ENCODE measurements at places on chromosomes 4 and X. TPM values are rescaled to one million over a fixed set of nuclear protein-coding genes. Genes with fewer than 3 reads are reported as not detected.

Gene CENPE
- 1.5 TPM for total RNA-seq

Gene SPANXC
- not detected for total RNA-seq

Gene CSAG1
- not detected for total RNA-seq

Gene NOP14
- 26.3 TPM for total RNA-seq

Gene UGT2B17
- total RNA-seq, result not detected

Gene ARHGAP36
- not detected for total RNA-seq

Gene SH3TC1
- total RNA-seq, result 0.68 TPM

DNA sequence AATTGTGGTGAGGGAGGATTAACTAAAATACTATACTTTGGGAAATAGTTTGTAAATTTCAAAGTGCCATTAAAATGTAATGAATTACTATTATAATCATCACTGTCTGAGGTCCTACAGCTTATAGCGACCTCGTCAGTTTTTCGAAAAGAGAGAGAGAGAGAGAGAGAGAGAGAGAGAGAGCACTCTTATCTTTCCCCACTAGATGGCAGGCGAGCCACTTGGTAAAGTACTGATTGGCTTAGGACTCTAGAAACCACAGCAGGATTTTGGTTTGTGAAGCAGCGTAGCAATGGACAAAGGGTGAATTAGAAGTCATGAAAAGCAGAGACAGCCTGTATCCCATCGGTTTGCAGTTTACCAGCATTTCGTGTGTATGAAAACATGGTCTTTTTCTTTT lies 52.5 kb downstream of the LINC00632 start:
- DNase-seq, result peak; percentile 76

DNA sequence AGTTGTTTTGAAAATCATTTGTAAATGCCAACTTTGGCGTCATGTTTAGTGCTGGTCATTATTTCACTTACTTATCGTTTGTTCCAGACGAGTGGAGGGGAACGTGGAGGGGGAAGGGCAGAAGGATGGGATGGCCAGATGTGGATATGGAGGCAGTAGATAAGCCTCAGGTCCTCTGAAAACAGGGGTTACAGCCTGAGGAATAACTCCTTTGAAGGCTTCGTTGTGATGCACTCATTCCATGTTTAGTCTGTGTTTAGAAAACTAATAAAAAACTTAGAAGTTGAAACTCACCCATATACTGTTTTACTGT lies 1.1 kb downstream of the MOB1B start:
- no peak for DNase-seq

- DNase-seq, result no peak
These were observed 67.4 kb upstream of the CPEB2 start for GRCh38 chr4:14934704-14935390.

DNA sequence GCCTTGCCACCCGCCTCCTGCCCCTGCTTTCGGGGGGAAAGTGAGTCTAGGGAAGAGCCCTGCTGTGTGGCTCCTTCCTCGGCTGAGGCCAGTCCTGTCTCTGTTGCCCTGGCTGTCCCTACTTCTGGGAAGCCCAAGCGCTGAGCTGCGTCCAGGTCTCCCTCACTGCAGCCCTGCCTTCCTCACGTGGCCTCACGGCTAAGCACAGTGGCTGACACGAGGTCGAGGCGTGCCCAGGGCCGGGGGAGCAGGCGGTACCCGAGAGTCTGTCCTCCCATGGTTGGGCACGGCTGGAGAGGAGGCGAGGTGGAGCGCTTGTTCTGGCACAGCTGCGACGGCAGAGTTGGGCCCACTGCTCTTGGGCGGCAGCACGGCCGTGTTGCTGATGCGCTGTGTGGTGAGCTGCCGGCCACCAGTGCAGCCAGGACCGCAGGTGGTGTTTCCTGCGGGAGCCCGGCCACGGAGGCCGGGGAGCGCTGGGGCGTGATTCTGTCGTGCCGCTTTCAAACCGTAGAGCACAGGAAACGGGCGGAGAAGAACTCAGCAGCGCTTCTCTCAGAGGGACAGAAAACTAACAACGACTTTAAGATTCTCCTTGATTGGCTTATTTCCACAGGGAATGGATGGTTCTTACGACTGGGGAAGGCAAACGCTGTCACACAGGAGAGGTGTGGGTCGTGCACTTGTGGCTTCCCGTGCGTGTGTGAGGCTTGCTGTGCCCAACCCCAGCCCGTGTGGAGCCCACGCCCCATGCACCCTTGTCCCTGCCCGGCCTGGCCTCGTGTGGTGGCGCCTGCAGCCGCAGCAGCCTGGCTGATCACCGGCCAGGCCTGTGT lies 21.3 kb downstream of the MAEA start:
- DNase-seq, result no peak

- DNase-seq, result no peak
These were observed 34.1 kb upstream of the AFF2 start for GRCh38 chrX:148466292-148466691.

- DNase-seq, result no peak
These were observed 44.1 kb upstream of the KDR start for GRCh38 chr4:55169352-55169961.

DNA sequence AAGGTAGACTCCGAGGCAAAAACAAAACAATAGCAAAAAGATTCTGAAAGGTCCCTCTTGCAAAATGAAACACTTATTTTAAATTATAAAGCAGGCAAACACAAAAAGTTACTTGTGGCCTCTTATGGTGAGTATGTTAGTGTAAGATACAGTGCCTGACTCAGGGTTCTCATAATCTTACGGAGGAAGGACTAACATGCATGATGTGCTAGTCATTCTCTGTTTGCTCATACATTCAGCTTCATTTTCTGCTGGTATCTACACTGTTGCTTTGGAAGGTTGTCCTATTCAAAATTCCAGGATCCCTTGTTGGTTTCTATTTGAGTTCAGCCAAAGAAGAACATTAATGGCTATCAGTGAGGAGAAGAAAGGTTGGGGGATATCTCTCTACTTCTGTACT lies 249.1 kb upstream of the FAM47A start:
- DNase-seq, result no peak

- DNase-seq, result no peak
These were observed 45.9 kb downstream of the FREM3 start for GRCh38 chr4:143654571-143654970.

- DNase-seq, result no peak
These were observed 54.8 kb upstream of the DDX53 start for GRCh38 chrX:22944945-22945344.

- DNase-seq, result no peak
These were observed 112.8 kb upstream of the DMD start for GRCh38 chrX:33324099-33324498.

GRCh38 chr4:62871078-62871477 lies 1538.2 kb downstream of the TECRL start:
- DNase-seq, result no peak

- peak; percentile 13 for DNase-seq
These were observed 42.7 kb downstream of the LHFPL1 start for GRCh38 chrX:112636951-112637581.

- DNase-seq, result no peak
These were observed 17.2 kb upstream of the BCLAF3 start for GRCh38 chrX:20007962-20008622.

GRCh38 chr4:5780831-5781480 lies 70.0 kb downstream of the EVC start:
- peak; percentile 87 for DNase-seq

DNA sequence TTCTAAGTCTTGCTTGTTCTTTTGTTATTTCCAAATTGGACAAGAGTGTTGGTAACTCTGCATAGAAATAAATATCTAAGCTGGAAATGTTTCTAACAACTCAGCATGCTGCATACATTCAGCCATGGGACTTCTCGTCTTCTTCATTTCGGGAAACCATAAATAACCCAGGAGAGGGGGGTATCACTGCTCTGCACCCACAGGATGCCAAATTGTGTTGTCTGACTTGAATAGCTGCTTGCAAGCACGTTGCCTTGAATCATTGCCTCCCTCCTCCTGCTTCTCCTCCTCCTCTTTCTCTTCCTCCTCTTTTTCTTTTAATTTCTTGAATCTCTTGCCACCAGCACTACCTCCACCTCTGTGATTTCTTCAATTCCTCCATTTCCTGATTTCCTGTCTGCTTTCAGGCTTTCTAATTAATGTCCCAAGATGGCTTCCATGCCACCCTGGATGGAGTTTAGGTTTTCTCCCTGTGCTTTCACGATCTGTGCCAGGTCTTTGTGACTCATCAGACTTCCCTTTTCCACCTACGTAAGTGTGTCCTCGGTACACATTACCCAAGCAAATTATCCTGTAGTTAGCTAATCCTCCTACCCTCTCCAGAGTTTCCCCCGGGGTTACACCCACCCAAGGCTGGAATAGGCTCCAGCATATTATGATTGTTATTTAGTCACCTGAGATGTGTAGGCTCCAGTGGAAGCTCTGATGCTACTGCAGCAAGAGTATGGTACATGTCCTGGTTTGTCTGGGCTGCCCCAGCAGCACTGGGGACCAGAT lies 122.6 kb upstream of the VCX3B start:
- DNase-seq, result no peak

DNA sequence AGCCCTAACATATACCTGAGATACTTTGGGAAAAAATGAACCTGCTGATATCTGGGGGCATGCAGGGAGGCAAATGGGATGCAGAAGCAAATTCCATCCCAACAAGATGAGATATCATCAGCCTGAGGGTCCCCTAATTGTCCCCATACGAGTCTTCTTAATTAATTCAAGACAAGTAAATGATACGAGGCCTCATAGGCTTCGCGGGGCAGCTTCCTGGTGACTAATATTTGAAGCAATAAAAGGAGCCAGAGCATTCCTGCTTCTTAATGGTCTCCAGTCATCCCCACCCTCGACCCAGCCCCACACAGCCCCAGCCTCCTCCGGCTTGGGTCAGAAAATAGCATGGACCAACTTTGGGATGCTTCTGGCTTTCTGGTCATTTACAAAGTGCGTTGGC lies 99.6 kb upstream of the MSX1 start:
- DNase-seq, result no peak

DNA sequence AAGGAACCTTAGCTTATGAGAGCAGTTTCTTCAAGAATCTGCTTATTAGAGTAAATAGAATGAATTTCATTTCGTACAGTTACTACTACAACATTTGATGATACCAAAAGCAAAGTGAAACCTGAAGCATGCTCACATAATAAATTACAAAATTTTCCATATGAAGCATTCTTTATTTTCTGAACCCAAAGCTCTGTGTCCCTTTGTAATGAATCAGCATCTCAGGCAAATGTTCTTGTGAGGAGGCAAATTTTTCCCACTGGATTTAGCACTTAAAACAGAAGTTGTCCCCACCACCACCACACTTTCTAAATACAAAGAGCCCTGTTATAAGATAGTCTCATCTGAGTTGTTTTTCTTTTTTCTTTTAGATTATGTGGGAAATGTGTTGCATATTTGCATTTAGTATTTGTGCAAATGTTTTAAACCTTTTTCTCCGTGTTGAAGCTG lies 70.7 kb upstream of the NFKB1 start:
- peak; percentile 29 for DNase-seq
